ENCODE measurements at places on chromosomes 5 and 9.

- DNase-seq, result no peak
These were observed 1249.5 kb upstream of the CDH18 start for GRCh38 chr5:21237461-21237860.

- DNase-seq, result no peak
These were observed 634.8 kb upstream of the FAM174A start for GRCh38 chr5:99900302-99900852.

DNA sequence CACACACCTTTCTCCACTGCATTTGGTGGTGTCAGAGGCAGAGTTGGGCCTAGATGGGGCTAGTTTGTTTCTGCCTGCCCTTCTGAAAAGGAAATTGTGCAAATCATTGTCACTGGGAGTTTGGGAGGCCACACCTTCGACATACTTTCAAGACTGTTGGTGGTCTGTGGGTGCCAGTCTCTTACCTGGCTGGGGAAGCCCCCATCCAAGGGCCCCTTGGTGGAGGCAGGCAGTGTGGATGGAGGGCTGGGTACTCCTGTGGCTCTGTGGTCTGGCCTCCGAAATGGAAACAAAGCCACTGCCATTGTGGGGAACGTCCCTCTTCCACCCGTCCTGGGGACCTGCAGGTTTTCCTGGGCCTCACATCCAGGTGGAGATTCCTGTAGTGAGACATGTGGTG is 10.9 kb upstream of the PHYHD1 start:
- no peak for DNase-seq

DNA sequence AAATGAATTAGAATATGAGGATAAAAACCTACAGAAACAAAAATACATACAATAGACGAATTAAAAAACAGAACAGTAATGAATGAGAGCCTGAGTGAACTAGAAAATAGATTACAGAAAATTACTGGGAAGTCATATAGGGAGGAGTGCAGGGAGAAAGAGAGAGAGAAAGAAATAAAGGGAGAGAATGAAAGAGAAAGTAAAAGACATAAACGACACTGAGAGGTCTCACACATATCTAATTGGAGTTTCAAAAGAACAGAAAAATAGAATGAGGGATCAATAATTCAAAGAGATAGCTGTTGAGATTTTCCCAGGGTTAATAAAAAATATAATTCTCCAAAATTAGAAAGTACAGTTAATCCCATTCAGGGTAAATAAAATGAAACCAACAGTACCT is 156.4 kb upstream of the FTMT start:
- no peak for DNase-seq

DNA sequence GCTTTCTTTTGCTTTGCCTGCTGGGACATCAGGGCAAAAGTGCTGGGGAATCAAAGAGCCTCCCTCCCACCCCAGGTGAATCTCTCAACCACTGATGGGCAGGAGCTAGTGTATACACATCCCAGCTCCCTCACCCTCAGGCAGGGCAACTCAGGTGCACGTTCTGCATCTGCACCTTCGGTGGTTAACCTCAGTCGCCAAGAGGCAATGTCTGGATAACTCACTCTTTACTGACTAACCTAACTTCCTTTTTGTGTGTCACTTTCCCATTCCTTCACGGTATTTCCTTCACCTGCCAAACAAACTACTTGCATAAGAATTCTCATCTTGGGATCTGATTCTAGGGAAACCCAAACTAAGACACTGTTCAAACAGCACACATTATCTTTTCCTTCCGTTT is 26.3 kb downstream of the CNTFR start:
- no peak for DNase-seq

DNA sequence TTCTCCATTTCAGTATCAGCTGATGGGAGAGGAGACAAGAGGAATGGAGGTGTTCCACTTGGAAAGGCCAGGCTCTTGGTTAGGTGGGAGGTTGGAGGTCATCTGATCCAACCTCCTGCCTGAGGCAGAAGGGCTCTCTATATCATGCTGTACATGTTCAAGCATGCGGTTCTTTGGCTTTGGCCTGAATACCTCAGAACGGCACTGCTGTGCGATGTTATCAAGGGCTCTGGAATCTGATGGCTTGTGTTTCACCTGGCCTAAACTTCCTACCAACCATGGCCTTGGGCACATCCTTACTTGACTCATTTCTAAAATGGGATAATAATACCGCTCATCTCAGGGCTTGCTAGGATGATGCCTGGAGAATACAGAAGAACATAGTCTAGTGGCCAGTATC is 90.1 kb upstream of the FAM169A start:
- no peak for DNase-seq

DNA sequence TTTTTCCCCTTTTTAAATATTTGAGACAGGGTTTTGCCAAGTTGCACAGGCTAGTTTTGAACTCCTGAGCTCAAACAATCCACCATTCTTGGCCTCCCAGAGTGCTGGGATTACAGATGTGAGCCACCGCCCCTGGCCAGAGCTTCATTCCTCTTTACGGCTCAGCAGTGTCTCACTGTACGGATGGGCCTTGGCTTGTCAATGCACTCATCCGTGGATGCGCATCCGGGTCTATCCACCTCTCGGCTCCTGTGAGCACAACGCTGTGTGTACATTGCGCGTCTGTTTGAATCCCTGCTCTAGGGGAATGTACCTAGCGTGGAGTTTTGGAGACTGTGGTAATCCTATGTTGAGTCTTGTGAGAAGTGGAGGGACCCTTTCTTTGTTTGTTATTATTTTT is 10.9 kb upstream of the EGFL7 start:
- DNase-seq, result no peak

- no peak for DNase-seq
These were observed 164.9 kb upstream of the PAPPA start for GRCh38 chr9:115988701-115989100.

DNA sequence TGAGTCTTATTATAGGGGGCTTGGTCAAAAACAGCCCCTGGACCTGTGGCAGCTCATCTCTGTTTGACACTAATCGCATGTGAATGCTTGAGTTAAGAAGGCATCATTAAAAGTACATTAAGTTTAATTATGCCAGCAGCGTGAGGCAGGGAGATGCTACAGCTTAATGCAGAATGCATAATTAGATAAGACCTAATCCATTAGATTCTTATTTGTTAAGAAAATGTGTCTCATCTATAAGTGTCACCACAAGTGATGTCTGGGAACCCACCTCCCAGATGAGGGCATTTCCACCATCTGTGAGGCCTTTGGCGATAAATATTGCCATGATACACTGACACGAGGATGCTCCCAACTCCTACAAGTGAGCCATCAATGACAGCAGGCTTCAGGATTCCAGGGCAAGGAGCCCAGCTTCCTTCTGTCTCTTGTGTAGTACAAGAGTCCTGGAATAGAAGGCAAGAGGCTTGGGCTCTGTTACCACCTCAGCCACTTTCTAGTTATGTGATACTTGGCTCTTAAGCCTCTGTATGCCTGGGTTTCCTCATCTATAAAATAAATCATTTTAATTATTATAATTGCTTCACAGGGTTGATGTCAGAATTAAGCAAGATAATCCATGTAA is 202.7 kb downstream of the FAM114A2 start:
- no peak for DNase-seq

GRCh38 chr5:34914671-34915138 is 599 bp downstream of the RAD1 start:
- no peak for DNase-seq

All from Kasumi-1 (cell line).